ENCODE measurements at places on chromosomes 12 and 14.

GRCh38 chr14:30333934-30334333 lies 225.0 kb upstream of the G2E3 start:
- no peak for DNase-seq

- no peak for DNase-seq
Observed at GRCh38 chr12:68699486-68699885, 12.7 kb downstream of the NUP107 start.

DNA sequence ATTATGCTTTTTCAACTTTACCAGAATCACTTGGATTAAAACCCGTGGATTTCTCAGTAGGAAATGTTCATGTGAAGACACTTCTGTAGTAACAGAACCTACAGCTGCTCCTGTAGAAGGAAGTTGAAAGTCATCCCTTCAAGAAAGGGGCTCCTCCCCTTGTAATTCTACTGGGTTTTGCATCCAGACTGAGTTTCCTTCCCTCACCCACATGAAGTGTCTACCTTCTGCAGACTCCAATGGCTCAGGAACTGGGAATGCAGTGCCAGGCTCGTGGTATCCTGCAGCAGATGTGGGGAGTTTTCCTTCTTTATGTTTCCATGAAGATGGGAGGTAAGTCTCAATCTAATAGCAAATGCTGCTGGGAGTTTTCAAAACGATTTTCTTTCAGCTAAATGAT lies 7.9 kb upstream of the OR10G2 start:
- DNase-seq: no peak

DNA sequence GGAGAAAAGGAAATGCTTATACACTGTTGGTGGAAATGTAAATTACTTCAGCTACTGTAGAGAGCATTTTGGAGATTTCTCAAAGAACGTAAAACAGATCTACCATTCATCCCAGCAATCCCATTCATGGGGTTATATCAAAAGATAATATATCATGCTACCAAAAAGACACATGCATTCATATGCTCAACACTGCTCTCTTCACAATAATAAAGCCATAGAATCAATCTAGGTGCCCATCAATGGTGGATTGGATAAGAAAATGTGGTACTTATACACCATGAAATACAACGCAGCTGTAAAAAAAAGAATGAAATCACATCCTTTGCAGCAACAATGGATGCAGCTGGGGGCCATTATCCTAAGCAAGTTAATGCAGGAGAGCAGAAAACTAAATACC lies 1487.7 kb upstream of the SEL1L start:
- DNase-seq: no peak

- DNase-seq: no peak
Observed at GRCh38 chr12:108052260-108052659, 76.8 kb upstream of the WSCD2 start.

Data from stimulated activated CD8-positive, alpha-beta memory T cell treated with anti-CD3 and anti-CD28 coated beads, Interleukin-15, amount 100 ng/mL, for 4 hours (primary cell).